ENCODE measurements at places on chromosomes 6 and 20.

GRCh38 chr20:400128-400453, 8.0 kb upstream of the RBCK1 start:
- no peak for DNase-seq

DNA sequence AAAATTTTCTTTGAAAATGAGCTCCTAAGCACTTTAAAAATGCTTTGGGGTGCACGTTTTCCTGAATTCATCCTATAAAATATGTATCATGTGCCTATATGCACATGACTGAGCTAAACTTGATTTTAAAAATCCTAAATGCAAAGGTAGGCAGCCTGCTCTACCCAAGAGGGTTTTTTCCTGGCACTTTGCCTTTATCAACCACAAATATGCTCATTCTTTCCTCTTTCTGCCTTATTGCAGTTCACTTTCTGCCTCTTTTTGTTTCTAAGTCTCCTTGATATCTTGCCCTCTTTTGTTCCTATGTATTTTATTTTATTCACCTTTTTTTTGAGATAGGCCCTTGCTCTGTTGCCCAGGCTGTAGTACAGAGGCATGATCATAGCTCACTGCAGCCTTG, 229.3 kb downstream of the GRM1 start:
- DNase-seq, result no peak

- DNase-seq, result no peak
These were observed 191.6 kb upstream of the SUPT3H start for GRCh38 chr6:45569210-45569945.

GRCh38 chr6:12196326-12196936, 93.7 kb upstream of the EDN1 start:
- DNase-seq, result no peak

- DNase-seq, result no peak
These were observed 766 bp downstream of the OLIG3 start for GRCh38 chr6:137493218-137494038.

DNA sequence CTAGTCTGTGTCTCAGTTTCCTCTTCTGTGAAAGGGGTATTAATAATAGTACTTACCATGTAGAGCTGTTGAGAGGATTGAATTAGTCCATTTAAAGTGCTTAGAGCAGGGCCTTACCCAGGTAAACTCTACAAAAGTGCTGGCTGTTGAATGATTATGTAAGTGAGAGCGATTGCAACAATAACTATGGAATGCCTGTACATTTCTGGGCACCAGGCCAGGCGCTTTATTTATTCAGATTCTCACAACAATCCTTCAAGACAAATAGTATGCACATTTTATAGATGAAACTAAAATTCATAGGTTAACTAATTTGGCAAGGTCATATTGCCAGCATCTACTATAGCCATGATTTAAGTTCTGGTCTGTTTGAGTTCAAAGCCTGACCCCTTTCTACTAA, 78.3 kb upstream of the MMS22L start:
- no peak for DNase-seq

- no peak for DNase-seq
These were observed 65.6 kb downstream of the SCAND1 start for GRCh38 chr20:35888657-35889056.

GRCh38 chr6:167807756-167808155, 19.0 kb upstream of the AFDN start:
- DNase-seq, result no peak

GRCh38 chr6:46032110-46032998, 16.7 kb upstream of the CLIC5 start:
- DNase-seq, result no peak

DNA sequence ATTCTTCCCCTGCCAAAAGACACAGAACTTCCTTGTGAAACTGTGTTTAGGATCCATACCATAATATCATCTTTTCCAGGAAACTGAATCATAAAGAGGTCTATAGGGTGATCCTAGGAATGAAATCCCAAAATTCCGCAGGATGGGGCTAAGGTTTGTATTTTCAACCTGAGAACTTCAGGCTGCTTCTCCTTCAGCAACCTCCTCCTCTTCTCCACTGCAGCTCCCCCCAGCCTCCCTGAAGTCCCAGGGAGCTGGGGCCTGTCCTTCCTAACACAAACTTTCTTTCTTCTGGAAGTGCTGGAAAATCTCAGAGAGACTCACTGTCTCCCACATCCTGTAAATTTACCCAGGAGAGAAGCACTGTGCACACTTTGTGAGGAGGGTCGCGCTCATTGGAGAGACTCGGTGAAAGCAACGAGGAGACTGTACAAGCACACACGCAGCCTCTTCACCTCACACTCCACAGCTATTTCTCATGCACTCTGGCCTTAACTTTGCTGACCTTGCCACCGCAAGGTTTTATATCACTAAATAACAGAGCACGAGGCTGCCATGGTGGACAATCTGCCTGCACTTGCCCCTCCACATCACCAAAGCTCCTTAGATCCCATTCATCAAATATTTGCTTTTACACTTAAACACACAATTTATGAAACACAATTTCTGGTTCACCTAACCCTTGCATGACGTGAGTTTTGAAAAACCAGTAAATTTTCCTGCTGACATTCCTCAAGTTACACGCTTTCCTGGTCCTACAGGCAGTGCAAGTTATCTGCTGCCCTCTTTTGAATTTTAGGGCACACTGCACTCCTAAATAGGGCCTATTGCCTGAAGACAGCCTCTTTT, 14.3 kb downstream of the ID4 start:
- peak; percentile 85 for DNase-seq

- no peak for DNase-seq
These were observed 231.6 kb downstream of the SYNDIG1 start for GRCh38 chr20:24701027-24701426.

DNA sequence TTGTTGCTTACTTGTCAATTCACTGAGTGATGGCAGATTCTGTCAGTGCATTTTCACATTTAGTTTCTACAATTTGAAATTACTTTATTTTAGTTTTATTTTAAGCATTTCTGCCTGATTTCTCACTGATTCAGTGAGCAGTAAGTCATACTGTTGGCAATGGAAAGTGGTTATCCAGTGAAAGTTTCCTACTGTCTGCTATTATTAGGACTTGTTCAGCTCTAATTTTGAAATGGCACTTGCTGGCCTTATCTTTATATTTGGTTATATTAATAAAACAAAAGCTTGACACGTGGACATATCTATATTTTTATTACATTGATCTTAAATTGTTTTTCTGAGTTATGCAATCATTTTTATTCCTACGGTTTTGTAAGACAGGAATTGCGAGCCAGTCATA, 871.8 kb upstream of the SLC35B3 start:
- no peak for DNase-seq

DNA sequence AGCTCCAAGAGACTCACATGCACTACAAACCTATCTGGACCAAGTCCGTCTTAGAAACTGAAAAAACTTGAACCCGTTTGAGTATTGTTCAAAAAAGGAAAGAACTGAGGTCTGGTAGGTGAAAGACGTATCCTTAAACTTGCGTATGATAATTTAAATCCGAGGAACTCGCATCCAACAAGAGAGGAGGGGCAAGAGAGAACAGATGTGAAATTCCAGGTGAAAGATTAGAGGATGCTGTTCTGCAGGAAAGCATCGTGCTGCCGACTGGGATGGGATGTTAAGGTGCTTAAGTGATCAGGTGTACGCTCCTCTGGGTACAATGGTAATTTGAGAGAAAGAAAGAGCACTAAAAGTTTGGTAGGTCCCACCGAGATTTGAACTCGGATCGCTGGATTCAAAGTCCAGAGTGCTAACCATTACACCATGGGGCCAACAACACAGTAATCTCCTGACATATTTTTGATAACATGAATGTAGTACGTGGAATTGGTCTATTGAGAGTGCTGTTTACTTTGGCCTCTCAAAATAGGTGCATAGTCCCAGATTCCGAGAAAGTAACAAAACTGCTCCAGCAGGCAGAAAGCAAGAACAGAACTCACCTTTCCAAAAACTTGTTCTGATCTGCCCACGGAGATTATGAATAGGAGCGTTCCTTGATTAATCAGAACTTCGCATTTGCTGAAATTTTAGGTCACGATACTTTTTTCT, 53.5 kb upstream of the BTN3A2 start:
- DNase-seq, result peak; percentile 65

DNA sequence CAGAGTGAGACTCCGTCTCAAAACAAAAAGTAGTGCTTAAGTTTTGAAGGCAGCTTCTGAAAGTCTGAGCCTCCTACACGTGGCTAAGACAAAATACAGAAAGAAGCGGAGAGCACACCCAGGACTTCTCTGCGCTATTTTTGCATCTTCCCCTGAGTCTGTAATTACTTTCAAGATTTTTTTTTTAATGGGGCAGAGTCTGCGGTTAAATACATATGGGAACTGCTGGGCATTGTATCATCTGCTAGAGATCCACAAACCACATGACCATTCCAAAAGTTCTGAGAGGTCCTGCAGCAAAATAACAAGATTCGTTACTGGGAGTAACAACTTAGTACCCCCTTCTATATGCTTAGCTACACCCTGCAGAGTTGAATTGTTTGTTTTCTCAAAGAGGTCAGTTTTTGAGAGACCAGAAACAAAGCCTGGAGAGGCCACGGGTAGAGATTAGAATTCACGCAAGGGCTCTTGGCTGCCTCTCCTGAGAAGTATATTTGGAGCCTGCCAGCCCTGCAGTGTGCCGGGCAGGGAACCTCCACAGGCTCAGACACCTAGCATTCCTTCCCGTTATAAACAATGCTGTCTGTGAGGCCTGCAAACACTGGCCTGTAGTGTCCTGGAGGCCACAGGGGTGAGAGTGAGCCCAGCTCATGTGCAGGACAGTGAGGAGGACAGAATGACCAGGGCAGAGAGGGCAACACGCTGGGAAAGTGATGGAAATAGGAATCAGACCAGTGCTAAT, 48.2 kb upstream of the FAM50B start:
- DNase-seq, result no peak

DNA sequence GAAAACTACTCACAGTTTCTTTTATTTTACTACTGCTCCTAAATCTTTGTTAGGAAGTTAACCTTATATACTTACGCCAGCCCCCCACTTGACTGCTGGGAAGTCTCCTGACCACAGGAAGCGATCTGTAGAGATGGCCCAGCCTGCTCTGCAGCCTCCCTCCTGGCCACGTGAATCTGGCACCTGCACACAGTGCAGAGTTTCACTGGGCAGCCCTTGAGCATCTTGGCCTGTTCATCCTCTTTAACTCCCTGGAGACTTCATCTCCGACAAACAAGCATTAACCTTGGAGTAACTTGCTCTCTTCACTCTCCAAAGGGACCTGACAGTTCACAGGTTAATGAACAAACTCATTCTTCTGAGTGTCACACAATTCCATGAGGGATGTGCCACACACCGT, 294.1 kb downstream of the BTBD9 start:
- DNase-seq, result no peak

DNA sequence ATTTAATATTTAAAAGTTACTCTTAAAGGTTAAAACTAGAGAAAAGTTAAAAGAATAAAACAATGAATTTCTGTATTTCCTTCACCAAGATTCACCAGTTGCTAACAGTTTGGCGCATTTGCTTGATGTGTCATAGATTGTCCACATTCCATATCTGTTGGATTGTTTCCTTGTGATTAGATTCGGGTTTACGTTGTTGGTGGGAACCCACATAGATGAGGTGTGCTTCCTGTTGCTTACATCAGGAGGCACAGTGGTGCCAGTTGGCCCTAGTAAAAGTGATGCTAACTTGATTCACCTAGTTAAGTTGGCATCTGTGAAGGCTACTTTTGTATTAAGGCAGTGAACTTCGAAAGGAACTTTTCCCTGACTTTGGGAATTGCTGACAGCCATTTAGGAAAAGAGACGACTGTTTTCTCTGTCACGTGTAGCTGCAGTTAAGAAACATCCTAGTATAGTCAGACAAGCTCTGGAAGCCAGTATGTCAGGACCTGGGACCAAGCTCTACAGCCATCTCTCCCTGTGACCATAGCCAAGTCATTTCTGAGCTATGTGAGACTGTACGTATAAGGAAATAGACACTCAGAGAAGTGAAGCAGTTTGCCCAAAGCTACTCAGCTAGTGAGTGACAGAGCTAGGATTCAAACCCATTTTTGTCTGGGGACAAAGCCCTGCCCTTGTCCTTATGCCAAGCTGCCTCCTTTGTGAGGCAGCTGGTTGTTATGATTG, 49.0 kb downstream of the PPARD start:
- DNase-seq, result no peak

- DNase-seq, result no peak
These were observed 59.1 kb upstream of the TMEM244 start for GRCh38 chr6:129920103-129920798.

GRCh38 chr6:72553531-72554511, 68.0 kb upstream of the KCNQ5 start:
- peak; percentile 97 for DNase-seq

GRCh38 chr6:162404951-162405350, 322.6 kb downstream of the PRKN start:
- DNase-seq, result no peak

DNA sequence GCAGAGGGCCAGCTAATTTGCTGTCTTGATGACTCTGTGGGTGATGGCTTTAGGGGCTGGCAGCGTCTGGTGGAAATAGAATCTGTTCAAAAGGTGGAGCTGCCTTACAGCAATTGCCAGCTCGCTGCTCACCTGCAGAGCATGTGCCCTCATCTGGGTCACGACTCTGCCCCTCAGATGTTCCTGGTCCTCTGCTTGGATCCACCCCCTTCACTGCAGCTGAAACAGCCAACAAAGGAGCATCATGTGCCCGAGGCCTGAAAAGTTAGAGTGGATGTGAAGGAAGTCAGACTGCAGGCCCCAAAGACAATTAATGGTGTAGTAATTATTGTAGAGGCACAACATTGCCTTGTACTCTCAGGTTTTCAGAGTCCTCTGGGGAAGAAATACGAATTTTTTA, 19.9 kb downstream of the RREB1 start:
- DNase-seq, result no peak

DNA sequence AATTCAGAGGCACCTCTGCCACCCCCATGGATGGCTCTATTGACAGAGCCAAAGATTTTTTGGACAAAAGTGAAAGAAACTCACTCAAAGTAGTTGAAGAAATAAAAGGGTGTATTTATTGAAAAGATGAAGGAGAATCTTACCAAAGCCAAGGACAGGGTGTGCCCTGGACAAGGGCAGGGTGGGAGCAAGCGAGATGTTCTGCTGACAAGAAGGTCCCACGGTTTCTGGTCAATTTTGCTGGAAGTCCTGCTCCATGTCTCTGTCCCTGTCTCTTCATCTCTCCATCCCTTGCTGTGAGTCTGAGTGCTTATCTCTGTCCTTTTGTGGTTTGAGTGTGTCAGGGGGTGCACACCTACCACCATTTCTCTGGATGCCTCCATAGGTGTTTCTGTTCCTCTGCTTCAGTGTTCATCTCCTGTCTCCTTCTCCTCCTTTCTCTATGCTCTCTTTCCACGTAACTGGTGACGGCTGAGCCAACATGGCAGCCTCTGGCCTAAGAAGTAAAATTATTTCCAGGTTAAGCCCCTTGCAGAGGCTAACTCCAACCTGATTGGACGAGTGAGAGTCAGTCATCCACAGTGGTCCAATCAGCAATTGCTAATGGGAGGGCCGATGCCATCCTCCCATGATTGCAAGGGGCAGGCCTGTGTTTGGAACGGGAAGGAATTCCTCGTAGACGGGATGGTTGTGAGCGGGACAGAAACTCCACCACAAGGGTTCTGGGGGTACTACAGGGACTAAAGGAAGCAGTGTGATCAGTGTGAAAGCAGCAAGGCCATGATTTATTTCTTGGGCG, 502.1 kb upstream of the CDH4 start:
- DNase-seq, result no peak

GRCh38 chr20:36219671-36220220, 16.5 kb upstream of the AAR2 start:
- no peak for DNase-seq

Data from DMS153 (cell line).